ENCODE measurements at places on chromosomes 5 and 9.

DNA sequence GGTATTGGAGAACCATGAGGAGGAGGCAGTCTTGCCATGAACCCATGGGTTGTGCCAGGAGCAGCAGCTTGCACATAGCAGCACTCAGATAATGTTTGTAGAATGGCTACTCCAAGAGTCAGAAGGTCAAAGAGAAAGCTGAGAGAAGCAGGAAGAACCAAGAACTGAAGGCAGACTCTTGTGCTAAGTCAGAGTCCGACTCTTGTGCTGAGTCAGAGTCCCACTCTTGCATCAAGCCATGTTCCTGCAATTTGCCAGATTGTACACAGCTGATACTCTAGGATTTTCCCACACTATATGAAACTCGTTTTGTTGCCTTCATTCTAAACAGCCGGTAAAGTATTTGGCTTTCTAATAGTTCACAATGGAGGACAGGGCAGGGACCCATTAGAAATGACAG is 26.2 kb upstream of the HSPA9 start:
- DNase-seq: peak; percentile 76

GRCh38 chr9:111454751-111455150 is 29.4 kb downstream of the ECPAS start:
- DNase-seq: no peak

GRCh38 chr5:137587919-137588318 is 88.8 kb upstream of the SPOCK1 start:
- no peak for DNase-seq

- no peak for DNase-seq
Observed at GRCh38 chr9:87594662-87595061, 97.0 kb downstream of the DAPK1 start.

DNA sequence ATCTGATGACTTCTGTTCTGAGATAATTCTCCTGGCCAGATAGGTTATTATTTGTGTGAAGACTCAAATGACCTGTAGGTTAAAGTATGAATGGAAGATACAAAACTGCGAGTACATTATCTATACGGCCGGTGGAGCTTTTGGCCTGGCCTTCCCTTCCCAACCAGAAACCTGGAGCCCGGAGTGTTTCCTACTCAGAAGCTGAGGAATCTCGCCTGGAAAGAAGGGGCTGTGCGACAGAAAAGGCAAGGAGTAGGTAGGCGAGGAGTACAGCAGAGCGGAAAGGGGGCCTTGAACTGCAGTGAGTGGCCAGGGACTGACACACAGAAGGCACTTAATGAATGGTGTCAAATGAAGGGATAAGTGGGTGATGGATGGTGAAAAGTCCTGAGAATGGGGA is 34.6 kb downstream of the ANGPTL2 start:
- no peak for DNase-seq

DNA sequence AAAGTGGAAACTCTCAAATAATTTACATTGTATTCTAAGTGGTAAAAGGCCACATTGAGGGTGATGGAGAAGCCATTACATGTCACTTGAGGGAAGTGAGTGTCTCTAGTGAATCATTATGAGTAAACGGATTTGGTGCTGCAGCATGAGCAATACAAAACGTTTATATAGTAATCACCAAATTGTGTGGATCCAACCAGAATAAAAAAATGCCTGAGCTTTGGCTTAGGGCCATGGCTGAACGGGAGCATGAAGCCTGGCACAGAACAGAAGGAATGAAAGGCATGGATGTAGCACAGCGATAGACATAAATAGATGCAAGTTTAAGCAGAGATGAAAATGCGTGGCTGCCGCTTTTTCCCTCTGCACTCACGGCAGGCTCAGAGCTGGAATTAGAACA is 58.3 kb downstream of the PTTG1 start:
- peak; percentile 27 for DNase-seq

GRCh38 chr5:1246711-1247431 is 21.7 kb downstream of the SLC6A18 start:
- DNase-seq: no peak

DNA sequence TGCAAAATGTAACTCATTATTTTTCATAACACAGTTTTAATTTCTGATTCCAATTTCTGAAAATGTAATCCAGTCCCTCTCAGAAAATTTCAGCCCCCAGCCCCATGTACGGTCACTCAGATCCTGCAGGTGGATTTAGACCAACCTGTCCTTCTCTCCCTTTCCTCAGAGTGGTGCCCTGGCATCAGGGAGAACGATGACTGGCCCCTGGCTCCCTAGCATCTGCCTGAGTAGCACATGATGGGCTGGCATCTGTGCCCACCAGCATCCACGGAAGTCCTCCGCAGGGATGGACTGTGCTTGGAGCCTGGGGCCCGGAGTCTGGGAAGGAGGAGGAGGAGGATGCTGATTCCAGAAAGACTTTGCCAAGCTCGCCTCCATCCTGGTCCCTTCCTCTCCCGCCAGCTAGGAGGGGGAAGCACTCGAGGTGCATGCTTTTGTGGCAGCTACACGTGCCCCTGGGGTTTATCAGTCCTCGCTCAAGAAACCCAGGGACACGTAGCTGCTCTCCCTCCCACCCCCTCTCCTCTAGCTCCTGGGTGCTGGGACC is 54.4 kb upstream of the RUFY1 start:
- DNase-seq: no peak

- DNase-seq: peak; percentile 84
Observed at GRCh38 chr9:134055981-134056461, 11.8 kb downstream of the BRD3 start.

DNA sequence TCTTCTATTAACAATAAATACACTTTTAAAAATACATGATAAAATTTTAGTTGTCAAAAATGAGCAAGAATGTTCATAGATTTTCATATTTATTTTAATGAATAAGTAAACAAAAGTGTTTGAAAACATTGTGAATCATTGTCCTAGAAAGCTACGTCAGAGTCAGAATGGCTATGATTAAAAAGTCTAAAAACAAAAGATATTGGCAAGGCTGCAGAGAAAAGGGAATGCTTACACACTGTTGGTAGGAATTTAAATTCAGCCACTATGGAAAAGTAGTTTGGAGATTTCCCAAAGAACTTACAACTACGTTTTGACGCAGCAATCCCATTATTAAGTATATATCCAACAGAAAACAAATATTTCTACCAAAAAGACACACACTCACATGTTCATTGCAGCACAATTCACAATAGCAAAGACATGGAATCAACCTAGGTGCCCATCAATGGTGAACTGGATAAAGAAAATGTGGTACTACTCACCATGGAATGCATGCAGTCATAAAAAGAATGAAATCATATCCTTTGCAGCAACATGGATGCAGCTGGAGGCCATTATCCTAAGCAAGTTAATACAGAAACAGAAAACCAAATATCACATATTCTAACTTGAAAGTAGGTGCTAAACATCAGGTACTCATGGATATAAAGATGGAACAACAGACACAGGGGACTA is 49.2 kb upstream of the FBXL17 start:
- no peak for DNase-seq

DNA sequence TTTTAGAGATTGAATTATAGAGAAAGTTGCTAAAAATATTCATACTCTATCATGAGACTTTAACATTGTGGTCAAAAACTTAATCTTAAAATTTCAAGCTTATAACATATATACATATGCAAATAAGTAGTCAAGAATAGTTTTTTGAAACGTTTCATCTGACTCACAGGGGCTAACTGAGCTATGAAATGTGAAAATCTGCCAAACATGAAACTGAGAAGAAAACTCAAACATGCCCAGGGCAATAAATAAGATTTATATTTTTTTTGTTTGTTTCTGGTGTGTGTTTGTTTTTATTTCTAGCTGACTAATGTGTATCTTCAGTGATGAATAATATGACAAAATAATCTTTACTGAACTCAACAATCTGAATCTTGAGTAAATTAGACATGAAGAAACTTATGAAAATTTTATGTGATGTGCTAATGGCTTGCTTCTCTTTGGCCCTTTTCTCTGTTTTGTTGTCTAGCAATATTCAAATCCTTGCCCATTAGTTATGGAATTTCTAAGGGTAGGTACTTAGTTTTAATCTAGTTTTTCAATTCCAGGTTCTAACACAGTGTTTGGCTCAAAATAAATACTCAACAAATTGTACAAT is 99.9 kb downstream of the FAM174A start:
- DNase-seq: no peak

DNA sequence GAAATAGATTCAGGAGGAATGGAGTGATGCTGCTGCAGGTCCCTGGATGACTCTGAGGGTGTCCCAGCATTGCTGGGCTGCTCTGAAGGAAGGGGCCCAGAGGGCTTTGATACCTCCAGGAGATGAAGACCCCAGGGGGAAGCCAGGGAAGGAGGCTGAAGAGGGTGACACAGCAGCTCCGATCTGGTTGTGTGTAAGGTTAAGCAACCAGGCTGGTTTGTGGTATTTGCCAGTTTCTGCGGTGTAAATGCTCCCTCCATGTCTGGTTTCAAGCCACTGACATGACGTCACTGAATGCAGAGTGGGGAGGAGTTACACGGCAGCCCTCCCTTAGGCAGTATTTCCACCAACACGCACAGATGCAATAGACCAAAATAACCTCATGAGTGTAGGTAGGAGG is 40.0 kb upstream of the ORM1 start:
- DNase-seq: peak; percentile 68

GRCh38 chr5:141519605-141520565 is 31.0 kb downstream of the PCDHGC5 start:
- no peak for DNase-seq

GRCh38 chr9:126916909-126917308 is 2.3 kb downstream of the RALGPS1 start:
- DNase-seq: no peak

DNA sequence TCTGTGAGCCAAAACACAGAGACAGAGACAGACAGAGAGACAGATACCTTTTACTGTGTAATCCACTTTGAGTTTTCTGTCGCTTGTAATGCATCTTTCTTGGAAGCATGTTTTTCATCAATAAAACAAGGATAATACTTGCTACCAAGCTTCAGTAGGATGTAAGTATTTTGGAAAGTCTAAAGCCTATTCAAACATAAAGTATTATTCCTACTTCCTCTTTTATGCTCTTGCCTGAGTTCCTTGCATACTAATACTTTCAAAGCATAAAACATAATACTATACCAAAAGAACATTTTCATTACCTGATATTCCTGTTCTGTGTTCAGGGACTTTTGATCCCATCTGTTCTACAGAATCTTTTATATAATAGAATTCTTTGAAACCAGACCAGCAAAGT is 64.5 kb upstream of the SLC30A5 start:
- no peak for DNase-seq

DNA sequence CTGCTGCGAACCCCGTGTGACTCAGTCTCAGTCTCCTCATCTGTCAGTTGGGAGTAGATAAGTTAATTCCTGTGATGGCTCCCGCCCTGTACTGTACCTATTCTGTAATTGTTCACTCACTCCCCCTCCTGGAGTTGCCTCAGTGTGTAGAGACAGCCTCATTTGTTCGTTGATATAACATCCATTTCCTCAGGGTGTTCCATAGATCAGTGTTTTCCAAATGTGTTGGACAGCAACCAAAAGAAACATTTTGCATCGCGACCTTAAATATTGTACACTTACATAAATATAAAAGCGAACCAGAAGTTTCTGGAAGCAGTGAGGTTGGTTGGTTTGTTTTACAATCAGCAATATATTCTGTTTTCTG is 698 bp downstream of the NFX1 start:
- no peak for DNase-seq

DNA sequence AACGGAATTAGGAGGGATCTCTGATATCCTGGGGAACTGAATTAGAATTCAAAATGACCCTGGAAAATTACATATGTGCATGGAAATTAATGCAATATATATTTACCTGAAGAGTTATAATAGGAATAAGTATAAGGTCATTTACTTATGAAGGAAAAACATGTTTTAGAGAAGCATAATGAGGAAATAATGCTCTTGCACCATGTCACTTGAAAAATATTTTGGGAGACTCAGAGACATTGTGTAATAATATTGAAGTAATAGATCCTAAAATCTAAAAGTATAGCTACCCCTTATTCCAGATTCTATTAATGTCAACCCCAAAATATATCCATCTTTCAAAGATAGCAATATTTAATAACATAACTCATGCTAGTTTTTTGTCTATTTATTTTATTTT is 28.4 kb downstream of the SPZ1 start:
- DNase-seq: no peak

DNA sequence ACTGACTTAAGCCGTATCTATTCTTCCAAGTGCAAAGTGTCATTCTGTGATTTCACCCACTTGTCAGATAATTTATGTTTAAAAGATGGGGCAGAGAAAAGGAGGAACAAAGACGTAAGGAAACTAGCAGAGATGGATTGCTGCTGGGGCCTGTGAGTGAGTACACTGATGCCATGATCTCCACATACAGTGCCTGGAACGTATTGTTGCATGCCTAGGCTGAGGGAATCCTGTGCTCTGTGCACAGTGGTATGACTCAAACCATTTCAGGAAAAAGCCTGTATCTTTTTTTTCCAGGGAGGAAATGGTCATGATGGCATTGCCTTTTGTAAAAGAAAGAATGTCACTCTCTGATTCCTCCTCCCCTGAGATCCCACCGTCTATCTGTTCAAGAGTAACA is 359.5 kb upstream of the ADAMTS16 start:
- no peak for DNase-seq

GRCh38 chr5:58818465-58818864 is 235.6 kb downstream of the RAB3C start:
- DNase-seq: no peak

- DNase-seq: no peak
Observed at GRCh38 chr9:101451498-101451897, 15.9 kb upstream of the ALDOB start.

DNA sequence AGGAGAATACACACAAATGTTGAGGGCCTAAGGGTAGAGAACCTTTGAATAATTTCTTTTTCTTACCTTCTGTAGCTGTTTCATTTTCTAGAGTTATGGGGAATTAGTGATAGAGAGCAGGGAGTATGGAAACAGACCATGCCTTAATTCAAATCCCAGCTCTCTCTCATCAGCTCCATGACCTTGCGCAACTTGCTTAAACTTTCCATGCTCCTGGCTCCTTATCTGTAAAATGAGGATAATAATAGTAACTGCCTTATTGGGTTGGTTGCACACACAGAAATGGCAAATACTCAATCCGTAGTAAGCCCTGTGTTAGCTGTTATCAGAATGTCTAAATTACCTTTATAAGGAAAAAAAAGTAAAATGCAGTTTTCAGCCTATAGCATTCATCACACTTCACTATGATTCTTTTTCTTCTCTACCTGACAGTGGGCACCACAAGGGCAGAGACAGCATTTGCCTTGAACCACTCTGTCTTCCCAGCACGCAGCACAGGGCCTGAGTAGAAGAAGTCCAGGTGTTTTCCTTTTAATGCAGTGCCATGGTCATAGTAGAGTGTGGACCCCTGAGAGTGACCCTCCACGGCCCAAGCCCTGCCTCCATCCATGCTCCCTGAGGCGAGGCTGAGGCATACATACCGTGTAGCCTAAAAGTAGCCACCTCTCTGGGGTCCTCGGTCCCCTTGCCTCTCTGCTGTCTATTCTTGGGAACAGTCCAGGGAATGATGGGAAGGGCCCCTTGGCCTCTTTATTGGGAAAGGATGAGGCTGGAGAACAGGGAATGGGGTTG is 17.4 kb downstream of the C5orf15 start:
- DNase-seq: no peak

- DNase-seq: no peak
Observed at GRCh38 chr5:157545610-157546310, 29.8 kb downstream of the ADAM19 start.

- no peak for DNase-seq
Observed at GRCh38 chr5:142059304-142059940, 46.6 kb upstream of the GNPDA1 start.

Data from fibroblast of the conjunctiva (primary cell).